ENCODE measurements at places on chromosomes 7 and 10.
A peak's percentile ranks its signal among the peaks of the same experiment; 100 is the strongest.

DNA sequence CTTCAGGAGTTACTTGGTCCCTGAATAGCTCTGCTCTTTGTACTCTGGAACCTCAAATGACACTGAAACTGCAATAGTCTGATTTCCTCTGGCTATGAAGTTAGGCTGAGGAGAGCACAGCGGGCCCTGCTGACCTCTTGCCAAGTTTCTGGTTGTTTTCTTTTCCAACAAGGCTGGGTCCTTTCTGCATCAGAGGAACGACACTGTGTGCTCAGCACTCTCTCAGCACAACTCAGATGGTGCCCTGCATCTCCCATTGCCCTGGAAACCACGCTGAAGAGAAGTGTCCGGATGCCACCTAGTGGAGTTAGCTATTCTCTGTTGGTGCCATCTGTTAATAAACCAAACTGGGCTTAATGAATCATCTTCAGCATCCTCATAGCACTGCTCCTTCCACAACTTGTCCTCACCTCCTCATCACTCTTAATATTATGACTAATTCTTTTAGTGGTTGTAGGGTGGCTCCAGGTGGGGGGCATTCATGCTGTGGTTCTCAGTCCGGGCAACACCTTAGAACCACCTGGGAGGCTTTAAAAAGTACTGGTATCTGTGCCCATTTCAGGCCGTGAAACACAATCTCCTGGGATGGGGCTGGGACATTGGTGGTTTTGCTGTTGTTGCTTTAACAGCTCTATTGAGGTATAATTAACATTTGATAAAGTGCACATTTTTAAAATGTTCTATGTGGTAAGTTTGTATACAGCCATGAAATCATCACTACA, 8.2 kb upstream of the EFCAB10 start:
- peak; percentile 60 for DNase-seq

DNA sequence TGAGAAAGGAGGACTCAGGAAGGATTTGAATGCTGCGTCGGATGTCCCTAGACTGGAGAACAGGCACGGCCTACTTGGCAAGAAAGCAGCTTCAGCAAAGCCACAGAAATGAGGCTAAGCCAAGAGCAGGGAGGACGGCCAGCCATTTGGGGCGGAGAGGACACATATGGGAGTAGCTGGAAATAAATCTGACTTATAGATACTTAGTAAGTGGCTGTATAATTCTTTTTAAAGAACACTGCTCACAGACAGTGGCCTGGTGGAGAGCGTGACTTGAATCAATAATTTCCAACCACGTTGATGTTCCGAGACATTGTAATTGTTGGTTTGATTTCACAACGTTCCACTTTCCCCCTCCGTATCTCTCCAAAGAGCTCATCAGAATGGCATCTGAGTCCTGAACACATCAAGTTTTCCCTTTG, 67.7 kb upstream of the JCAD start:
- DNase-seq: no peak

- DNase-seq: no peak
Observed at GRCh38 chr10:48958598-48959190, 19.1 kb upstream of the LRRC18 start.

GRCh38 chr10:51433949-51434475, 265.4 kb downstream of the CSTF2T start:
- no peak for DNase-seq

DNA sequence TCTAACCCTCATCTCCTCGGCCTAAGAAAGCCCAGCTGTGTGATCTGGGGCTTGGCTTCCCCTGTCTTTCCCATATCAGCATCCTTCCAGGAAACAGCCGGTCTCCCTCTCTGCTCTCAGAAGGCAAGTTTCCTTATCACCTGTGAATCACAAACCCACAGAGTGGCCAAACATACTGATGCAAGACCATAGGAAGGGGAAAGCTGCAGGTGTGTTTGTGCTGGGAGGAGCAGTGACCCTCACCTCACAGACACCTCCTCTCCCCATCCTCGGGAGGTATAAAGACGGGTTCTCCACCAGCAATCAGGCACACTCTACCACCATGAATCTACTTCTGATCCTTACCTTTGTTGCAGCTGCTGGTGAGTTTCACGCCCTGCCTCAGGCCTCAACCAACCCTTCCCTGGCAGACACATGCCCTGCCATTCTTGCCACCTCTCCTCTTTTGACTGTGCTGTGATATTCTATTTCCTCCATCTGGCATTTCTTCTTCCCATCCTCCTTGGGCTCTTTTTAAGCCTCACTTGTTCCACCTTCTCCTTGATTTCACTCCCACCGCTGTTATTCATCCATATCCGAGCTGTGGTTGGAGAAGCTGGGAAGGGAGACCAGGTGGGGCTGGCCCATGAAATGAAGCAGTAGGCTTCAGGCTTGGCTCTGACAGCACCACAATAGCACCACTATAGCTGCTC, at the start of gene PRSS2:
Gene PRSS2, plus strand, starts transcription at position 310 of the 692 bp plus-strand sequence. Its CDS starts 13 bp downstream, at position 323.
- no peak for DNase-seq

DNA sequence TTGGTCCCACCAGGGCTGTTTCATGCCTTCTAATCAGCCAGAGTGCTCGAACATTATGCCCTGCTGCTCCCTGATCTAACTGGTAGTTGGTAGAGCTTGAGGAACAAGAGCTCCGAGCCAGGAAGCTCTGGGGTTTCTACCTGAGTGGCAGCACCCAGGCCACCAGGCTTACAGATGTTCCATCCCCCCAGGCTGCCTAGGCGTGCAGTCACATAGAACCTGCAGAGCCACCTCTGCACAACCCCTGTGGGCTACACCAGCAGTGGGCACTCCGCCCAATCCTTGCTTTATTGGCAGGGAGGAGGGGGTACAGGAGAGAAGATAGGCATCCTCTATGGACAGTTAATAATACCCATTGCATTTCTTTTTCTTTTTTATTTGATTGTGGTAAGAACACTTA, 21.8 kb downstream of the MAP3K8 start:
- no peak for DNase-seq

DNA sequence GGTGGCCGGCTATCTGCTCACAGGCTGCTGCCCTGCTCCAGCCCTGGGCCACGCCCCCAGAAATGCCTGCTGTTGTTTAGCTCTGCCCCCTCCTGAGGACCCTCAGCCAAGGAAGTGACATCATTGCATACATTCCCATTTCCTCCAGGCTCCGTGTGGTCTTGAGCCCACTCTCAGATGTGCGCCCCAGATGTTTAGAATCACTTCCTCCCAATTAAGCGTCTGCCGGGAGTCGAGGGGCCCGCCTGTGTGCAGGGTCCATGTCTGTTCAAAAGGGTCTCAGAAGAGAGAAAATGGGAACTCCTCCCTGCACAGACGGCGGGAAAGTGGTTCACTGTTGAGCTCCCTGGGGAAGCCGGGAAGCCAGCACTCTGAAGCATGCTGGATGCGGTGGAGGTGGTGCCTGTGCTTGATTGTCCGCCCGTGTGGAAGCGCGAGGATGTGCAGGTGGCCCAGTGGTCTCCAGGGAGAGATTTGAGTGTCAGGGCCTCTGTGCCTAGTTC, 116.9 kb upstream of the PPIF start:
- peak; percentile 50 for DNase-seq

DNA sequence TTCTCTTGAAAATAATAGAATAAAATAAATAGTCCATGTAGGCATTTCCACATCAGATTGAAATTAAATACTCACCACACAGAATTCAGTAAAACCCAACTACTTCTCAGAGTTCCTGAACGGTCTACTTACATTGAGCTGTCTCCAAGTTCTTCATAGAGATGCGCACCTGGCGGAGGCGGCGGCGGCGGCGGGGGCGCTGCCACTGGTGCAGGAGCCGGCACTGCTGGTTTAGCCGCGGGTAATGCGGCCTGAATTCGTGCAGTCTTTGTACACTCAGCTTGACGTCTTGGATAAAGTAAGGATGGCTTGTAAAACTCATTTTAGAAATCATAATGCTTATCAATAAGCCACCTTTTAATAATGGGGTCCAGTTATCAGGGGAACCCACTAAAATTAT, 973.8 kb downstream of the PCDH15 start:
- no peak for DNase-seq

GRCh38 chr10:72020914-72021809, 57.0 kb downstream of the CHST3 start:
- DNase-seq: no peak

DNA sequence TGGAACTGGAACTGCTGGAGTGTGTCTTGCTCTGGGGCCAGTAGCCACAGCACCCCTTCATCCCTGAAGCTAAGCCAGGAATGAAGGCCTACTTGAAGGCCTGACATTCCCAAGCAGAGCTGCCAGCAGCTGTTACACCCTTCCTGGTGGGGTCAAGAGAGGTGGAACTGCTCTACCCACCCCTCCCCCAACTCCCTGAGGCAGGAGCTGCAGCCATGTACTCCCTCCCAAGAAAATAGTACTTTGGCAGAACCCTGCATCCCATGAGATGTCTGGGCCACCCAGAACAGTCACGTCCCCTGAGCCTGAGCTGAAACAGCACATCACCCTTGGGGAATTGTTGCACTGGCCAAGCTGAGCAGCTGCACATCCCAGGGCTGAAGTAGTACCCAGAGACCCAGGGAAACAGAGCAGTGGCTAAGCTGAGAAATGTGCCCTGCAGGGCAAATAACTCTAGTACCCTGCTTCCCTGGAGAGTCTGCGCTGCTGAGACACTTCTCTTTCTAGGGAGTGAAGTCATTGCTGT, 63.4 kb upstream of the PLA2G12B start:
- DNase-seq: no peak

- DNase-seq: no peak
Observed at GRCh38 chr7:102061354-102061945, 225.2 kb upstream of the SH2B2 start.

- DNase-seq: peak; percentile 17
Observed at GRCh38 chr10:27744802-27745731, 552 bp downstream of the MKX start.

- no peak for DNase-seq
Observed at GRCh38 chr10:130021383-130021950, 57.4 kb upstream of the EBF3 start.

GRCh38 chr10:18583575-18584270, 67.7 kb downstream of the NSUN6 start:
- no peak for DNase-seq

DNA sequence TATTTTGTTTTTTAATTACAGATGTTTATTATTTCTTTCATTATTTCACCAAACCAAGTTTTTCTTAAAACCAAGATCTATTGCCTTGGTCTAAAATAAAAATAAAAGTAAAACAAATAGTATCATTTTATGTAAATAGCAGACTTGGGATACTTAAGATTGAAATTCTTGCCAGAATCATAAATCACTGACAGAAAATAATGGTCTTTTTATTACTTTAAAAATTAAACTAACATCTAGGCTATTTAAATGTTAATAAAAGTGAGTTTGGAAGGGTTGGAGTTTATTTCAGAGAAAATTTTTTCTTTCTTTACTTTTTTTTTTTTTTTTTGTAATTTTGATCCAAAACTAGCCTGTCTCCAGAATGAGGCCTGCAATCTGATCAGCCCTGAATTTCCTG, 568.0 kb upstream of the IGFBP3 start:
- DNase-seq: no peak

DNA sequence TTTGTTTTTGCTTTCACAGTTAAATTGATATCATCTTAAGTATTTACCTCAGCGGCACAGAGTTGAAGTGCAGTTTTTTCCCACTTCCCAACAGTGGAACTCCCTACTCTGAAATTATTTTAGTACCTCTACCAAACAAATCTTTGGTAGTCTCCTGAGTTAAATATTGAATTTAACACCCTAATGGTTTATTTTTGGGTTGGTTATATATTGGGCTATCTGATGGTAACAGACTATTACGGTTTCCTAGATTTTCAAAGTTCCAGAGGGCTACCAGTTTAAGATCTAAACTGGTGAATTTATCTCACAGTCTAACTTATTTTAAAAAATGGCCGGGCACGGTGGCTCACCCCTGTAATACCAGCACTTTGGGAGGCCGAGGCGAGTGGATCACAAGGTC, 1.3 kb downstream of the ZNF277 start:
- DNase-seq: no peak

DNA sequence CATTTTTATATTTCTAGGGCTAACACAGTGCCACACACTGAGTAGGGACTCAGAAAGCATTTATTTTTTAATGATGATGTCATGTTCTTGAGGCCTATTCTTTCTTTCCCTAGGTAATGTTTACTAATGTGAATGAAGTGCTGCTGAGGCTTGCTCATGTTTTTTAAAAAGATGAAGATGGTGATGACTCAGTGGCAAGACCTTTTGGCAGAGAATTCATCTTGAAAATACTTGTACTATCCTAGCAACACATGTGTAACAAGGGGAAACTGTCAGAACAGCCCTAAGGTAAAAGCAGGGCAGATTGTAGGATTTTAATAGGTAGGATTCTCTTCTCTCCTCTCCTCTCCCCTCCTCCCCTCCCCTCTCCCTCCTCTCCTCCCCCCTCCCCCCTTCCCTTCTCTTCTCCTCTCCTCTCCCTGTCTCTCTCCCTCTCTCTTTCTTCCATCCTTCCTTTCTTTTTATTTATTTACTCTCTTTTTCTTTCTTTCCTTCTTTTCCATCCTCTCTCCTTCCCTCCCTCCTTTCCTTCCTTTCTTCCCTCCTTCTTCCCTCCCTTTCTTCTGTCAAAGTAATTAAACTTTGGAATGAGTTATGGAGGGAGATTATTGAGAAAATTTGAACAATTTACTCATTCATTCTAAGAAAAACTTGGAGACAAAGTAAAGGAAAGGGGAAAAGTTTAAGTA, 75.3 kb downstream of the ZNF92 start:
- no peak for DNase-seq

DNA sequence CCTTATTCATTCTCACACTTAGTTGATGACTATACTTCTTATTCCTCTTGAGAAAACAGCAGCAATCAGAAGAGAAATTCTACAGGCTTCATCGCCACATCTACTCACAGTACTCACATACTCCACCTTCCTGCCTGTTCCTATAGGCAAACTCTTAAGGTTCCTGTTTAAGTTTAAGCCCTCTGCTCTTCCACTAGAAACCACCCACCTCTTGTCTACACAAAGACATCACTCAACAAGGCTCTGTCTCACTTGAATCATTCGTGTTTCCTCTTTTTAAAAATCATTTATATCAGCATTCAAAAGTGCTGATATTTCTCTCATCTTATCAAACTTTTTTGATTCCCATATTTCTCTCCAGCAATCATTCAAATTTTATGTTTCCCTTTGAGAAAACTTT, 85.5 kb upstream of the ADO start:
- no peak for DNase-seq

DNA sequence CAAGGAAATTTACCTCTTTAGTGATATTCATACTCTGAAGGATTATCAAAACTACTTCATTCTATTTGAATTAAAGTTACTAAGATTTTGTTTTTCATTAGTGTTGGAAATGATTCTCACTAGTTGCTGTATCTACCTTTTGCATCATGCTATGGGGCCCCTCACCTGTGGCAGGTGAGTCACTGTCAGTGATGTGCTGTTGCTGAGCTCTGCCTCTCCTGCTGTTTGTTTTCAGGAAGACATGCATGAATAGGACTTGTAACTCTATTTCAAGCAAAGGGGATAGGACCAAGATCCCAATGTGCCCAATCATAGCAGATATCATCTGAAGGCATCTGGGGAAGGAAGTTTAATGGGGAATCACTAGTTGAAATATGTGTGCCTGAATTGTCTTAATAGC, 57.4 kb upstream of the AGR3 start:
- no peak for DNase-seq

- DNase-seq: no peak
Observed at GRCh38 chr7:28176174-28176573, 4.4 kb downstream of the JAZF1 start.

- no peak for DNase-seq
Observed at GRCh38 chr10:92244796-92245195, 46.1 kb downstream of the CPEB3 start.

Data from large intestine (tissue), 12 donors.